Stimulated activated CD8-positive, alpha-beta memory T cell treated with anti-CD3 and anti-CD28 coated beads, Interleukin-4, amount 100 ng/mL, for 4 hours (primary cell): ENCODE measurements at places on chromosomes 3 and 15.

- no peak for DNase-seq
These were observed 313.1 kb downstream of the SV2B start for GRCh38 chr15:91413142-91413541.

DNA sequence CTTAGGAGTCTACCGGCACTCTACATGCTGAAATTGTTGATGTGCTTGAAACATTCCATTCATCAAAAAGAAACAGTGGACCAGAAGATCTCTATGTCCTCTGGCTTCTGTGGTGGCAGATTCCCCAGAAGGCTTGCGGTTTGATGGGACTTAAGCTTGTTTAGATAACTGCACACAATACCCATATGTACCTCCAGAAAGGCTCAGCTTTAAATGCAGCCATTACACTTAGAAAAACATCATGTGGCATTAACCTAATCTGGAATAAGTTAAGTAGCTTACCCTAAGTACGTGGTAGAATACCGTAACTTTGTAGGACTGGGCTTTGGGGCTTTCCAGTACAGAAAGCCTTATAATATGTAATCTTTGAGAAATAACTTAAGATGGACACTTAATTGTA lies 187.3 kb downstream of the RBMS3 start:
- DNase-seq = no peak

DNA sequence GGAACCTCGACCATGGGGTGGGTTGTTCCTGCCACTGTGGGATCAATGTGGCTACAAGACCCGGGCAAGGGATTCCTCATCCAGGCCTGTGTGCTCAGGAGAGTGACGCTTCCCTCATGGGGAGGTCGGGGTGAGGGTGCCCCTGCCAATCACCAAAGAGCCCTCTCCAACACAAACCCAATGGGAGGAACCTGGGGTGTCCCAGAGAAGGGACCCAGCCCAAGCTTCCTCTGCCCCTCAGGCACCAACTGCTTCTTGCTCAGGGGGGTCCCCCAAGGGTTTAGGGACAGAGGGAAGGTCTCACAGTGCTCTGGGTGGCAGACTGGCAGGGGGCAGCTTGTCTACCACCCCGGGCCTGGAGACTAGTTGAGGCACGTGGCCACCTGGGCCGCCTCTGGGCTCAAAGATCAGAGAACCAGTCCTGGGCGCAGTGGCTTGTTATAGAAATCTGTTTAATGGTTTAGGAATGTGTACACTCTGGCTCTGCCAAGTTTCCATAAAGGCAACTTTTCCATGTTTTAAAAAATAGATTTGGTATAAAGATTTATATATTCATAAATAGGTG lies 26.6 kb downstream of the GP9 start:
- no peak for DNase-seq

- no peak for DNase-seq
These were observed 9.0 kb upstream of the COPG1 start for GRCh38 chr3:129240436-129240835.

- no peak for DNase-seq
These were observed at the start of gene ANKUB1 for GRCh38 chr3:149792452-149793270. TSS of gene ANKUB1 (minus strand) at chr3:149792554. CDS start at chr3:149792366, 188 bp downstream.

GRCh38 chr3:172209333-172210321 lies 170.2 kb downstream of the FNDC3B start:
- DNase-seq = no peak

- DNase-seq = no peak
These were observed 551.9 kb upstream of the GOLIM4 start for GRCh38 chr3:168647582-168647981.

DNA sequence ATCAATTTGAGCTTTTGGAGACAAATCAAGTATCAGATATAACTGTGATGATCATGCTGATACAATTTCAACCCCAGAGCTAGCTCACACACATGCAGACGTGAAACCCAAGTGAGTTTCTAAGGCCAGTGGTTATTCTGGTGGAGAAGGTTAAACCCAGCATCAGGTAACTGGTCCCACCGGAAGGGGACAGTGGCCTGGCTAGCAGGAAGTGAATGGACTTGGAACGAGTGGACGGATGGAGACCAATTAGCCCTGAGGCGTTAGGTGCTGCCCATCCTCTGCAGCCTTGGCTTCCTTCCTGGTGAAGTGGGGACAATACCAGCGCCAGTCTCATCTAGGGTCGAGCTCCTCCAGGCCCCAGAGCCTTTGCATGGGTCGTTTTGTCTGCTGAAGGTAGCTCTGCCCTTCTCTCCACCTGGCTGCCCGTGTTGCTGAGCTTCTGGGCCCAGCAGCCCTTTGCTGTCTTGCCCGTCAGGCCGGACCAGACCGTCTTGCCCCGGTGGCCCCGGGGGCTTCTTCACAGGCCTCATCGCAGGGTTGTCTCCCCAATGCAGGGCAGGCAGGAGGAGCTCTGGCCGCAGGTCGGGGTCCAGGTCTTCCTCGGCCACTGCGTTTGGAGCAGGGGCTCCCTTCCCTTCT lies 915 bp upstream of the KCTD6 start:
- no peak for DNase-seq

DNA sequence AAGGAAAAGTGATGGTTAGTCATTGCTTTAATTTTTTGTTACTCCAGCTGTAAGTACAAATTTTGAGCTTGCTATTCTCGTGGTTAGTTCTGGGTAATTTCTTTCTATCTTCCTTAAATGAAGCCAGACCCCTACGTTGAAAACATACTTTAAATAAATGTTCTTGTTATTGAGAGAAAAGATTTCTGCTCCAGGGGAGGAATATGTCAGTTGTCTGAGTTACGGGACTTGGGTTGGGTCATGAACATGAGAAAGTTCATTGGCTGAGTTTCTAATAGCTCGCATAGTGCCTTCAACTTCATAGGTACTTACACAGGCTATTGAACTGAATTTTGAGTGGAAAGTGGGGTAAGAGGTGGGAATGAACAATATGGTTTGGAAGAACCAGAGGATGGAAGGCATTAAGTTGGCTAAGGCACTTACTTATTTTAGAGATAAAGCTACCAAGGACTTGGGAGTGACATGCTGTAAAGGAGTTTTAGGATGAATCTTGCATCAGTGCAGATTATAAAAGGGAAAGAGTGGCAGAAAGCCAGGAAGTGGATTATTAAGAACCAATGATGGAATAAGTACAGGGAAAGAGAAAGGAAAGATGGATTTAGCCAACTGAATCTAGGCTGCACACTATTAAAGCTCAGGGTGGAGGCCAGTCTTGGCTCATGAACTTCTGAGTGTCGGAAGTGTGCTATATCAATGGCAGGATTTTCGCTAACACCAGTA lies 1.4 kb downstream of the RPSA start:
- no peak for DNase-seq

- DNase-seq = no peak
These were observed 184.9 kb downstream of the SV2B start for GRCh38 chr15:91284758-91285466.

DNA sequence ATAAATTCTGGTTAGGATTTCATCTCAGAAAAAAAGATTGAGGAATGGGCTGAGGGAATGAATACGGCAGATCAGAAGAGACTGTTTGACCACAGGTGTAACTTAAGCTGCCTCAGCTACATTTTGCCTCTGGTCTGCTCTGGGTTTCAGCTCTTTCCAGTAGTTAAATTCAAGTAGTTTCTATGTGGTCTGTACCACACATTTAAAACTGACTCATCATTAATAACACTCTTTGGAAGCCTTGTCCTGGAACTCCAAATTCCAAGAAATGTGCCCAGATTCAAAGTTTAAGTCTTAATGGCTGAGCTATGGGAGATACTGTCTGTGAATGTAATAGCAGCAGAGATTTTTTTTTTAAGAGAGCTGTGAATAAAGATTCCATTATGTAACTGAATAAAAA lies 133.1 kb upstream of the IGSF10 start:
- DNase-seq = no peak

DNA sequence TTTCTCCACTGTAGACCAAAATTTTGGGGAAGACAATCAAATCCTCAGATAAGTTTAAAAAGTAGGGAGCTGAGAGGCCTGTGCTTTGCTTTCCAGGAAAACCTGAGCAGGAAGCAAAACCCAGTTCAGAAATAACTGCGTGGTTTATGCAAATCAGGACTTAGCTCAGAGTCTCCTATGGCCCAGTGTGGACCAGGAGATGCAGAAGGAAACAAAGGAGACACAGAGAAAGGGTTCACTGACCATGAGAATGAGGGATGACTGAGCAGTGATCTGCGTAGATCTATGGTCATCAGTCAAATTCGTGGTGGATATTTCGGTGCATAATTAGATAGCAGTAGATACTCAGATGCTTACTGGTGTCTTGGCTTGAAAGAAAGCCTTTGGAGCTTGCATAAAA lies 196.6 kb downstream of the TPRG1 start:
- no peak for DNase-seq

- no peak for DNase-seq
These were observed 330.2 kb downstream of the EPHB1 start for GRCh38 chr3:135125171-135125801.

GRCh38 chr3:160675566-160676124 lies 1.3 kb upstream of the ARL14 start:
- DNase-seq = no peak

- no peak for DNase-seq
These were observed 88.0 kb upstream of the IQSEC1 start for GRCh38 chr3:13161021-13161759.

- DNase-seq = no peak
These were observed 13.3 kb downstream of the RARB start for GRCh38 chr3:25441234-25441856.

DNA sequence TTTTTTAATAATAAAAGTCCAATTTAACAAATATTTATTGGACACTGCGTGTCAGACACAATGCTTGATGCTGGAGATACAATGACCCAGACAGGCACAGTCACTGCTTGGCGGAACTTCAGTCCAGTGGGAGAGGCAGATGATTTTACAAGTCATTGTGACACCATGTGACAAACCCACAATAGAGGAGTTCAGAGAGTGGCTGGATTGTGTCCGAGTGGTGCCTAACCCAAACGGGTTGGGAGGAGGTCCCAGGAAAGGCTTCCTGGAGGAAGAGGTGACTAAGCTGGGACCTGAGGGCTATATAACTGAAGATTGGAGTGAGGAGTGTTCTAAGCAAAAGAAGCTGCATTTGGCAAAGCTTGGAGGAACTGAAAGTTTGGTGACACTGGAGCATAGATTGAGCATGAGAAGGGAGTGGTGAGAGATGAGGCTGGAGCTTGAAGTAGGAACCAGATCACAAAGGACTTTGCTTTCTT lies 41.4 kb downstream of the CRTC3 start:
- DNase-seq = no peak

DNA sequence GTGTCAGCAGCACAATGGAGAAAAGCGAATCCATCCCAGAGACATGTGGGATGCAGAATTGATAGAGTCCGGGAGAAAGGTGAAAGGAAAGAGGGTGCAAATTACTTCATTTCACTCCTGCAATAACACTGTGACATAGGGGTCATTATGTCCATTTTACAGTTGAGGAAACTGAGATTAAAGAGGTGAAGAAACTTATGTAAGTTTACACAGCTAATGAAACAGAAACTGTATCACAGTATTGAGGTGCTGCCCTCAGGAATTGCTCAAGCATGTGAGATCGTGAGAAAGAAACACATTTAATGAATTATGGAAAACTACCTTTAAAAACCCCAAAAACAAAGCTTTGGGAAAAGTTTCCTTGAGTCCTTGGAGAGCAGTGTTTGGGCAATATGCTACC lies 103.6 kb upstream of the PFN2 start:
- DNase-seq = no peak

DNA sequence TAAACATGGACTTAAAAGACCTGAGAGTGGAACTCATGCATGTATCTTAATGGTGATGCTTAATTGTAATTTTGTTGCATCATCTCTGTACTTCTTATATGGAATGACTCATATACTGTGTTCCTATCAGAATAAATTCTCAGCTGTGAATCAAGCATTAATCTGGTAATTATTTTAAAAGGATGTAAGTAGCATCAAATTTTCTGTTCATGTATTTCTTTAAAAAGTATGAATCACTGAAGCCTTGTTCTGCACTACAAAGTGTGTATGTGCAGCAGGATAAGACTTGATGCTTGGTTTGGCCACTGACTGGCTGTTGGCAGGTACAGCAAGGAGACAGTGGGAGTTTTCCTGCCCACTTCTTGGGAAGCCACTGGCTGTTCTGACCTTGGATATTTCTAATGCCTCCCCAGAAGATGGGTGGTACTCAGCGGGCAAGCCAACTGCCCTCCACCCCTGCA lies 123.9 kb downstream of the ANO10 start:
- DNase-seq = no peak

- no peak for DNase-seq
These were observed 98.1 kb upstream of the SNRPN start for GRCh38 chr15:24856397-24857390.

DNA sequence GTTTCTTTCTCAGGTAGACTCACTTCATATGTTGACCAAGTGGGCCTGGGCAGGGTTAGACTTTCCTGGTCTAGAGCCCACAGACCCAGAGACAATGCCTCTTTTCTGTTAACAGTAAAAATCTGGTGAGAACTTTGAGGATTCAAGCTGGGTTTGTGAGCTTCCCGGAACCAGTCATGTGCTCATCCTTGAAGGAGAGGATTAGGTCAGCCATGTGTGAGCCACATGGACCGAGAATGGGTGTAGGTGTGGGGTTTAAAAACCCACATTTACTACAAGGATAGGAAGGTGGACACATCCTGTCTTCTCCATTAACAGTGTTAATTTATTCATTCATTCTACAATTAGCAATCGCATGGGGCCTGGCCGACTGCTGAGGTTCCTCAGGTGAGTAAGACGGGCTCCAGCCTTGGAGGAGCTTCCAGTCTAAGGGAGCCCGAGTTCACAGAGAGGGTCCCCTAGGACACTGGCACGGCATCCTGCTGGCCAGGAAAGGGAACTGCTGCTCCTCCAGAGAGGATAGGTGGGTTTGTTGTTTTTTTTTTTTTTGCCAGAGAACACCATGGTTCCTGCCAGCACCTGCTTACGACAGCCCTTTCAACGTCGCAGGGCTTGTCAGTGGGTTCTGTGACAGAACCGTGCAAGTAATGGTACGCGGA lies 69.0 kb downstream of the SQOR start:
- no peak for DNase-seq

DNA sequence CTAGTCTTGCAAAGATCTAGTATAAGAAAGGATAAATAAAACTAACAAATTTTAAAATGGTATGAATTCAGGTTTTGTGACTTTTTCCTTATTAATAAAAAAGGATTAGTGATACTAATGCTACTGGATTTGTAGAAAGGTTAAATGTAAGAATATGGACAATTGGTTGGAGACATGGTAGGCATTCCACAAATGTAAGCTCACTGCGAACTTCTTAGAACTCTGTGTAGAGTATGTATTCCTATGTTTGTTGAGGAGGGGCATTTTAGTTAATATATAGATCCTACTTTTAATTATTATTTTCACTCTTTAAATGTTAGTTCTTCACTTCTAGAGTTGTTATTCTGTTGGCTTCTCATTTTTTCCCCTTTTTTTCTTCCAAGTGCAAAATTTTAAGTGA lies 414.3 kb downstream of the RBMS3 start:
- no peak for DNase-seq

- DNase-seq = no peak
These were observed 17.2 kb downstream of the CCDC33 start for GRCh38 chr15:74253211-74253921.
